ENCODE measurements at places on chromosomes 12 and 14.
A peak's percentile ranks its signal among the peaks of the same experiment; 100 is the strongest.

DNA sequence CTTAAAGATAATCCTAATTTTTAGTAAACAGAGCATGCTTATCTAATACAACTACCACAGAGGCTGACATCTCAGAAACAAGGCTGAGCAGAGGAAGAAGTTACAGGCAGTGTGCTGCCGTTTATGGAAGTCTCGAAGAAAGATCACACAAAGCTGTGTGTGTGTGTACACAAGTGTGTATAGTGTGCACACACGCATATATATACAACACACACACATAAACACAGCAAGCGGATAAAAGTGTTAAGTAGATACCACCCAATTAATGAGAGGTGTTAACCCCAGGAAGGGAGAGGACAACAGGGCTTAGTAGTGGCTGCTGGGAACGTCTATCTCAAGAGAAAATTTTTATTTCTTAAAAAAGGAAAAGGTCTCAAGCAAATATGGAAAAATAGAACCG, 15.3 kb downstream of the CCDC88C start:
- no peak for DNase-seq

- no peak for DNase-seq
Observed at GRCh38 chr12:30598889-30599288, 96.8 kb downstream of the IPO8 start.

- DNase-seq, result no peak
Observed at GRCh38 chr12:49946086-49946485, 4.5 kb upstream of the AQP2 start.

- DNase-seq, result no peak
Observed at GRCh38 chr14:22650960-22651521, 6.9 kb upstream of the OR6J1 start.

DNA sequence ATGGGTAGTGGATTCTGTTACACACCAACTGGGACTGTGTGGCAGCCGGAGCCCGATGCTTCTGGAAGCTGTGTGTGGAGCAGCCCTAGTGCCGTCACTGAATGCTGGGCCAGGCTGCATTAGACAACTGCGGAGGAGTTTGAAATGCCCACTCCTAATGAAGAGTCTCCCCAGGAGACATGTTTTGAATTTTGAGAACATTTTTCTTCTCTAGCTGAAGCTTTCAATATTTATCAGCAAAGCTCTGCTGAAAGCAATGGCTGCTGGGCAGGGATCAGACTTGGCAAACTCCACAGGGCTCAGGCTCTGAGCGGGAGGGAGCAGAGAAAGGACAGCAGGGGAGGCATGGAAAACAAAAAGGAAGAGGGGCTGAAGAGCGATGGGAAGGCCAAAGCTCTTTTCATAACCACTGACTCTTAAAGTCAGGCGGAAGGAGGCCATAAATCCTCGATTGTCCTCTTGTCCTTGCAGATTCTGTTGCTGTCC, 189.1 kb downstream of the MON2 start:
- DNase-seq, result no peak

GRCh38 chr14:82447586-82447985, 913.9 kb upstream of the SEL1L start:
- DNase-seq, result no peak

DNA sequence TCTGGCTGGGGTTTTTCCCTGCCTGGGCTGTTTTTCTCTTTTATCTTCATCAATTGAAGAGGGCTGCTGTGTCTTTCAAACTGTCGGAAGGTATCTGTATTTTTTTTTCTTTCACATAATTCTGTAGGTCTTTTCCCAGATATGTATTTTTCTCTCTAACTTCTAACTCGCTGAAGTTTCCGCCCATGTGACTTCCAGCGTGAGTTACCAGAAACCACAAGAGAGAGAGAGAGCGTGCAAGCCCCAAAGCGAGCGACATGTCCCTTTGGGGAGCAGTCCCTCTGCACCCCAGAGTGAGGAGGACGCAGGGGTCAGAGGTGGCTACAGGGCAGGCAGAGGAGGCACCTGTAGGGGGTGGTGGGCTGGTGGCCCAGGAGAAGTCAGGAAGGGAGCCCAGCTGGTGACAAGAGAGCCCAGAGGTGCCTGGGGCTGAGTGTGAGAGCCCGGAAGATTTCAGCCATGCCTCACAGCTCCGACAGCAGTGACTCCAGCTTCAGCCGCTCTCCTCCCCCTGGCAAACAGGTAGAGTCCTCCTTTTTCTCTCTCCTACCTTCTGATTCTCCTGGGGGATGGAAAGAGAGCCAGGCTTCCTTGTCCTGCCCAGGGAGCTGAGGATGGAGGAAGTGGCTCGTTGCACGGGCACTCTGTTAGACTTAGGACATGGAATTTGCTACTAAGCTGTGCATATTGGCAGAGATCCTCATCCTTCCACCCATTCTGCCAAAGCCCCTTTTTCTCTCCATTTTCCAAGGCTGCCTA, at the start of gene BATF:
Gene BATF (plus strand): TSS at position 246 of the 759 bp plus-strand sequence. CDS start 214 bp downstream, at position 460.
- peak; percentile 58 for DNase-seq

- no peak for DNase-seq
Observed at GRCh38 chr12:89314060-89314761, 38.1 kb downstream of the DUSP6 start.

GRCh38 chr14:94056579-94057308, 24.3 kb downstream of the DDX24 start:
- no peak for DNase-seq

GRCh38 chr14:33393895-33394368, 455.3 kb downstream of the NPAS3 start:
- DNase-seq, result no peak

GRCh38 chr14:71852181-71852580, 80.0 kb upstream of the RGS6 start:
- DNase-seq, result no peak

DNA sequence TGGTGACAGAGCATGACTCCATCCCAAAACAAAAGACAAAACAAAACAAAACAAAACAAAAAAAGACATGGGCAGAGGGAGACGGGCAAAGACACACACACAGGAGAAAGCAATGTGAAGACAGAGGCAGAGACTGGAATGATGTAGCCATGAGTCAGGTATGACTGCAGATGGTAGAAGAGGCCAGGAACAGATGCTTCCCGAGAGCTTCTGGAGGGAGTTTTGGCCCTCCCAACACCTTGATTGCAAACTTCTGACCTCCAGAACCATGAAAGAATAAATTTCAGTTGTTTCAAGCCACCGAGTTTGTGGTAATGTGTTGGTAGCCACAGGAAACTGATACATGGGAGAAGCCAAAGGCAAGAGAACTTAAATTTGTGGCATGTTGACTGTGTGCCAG, 27.1 kb downstream of the VWF start:
- no peak for DNase-seq

- no peak for DNase-seq
Observed at GRCh38 chr14:82731526-82731925, 1197.9 kb upstream of the SEL1L start.

DNA sequence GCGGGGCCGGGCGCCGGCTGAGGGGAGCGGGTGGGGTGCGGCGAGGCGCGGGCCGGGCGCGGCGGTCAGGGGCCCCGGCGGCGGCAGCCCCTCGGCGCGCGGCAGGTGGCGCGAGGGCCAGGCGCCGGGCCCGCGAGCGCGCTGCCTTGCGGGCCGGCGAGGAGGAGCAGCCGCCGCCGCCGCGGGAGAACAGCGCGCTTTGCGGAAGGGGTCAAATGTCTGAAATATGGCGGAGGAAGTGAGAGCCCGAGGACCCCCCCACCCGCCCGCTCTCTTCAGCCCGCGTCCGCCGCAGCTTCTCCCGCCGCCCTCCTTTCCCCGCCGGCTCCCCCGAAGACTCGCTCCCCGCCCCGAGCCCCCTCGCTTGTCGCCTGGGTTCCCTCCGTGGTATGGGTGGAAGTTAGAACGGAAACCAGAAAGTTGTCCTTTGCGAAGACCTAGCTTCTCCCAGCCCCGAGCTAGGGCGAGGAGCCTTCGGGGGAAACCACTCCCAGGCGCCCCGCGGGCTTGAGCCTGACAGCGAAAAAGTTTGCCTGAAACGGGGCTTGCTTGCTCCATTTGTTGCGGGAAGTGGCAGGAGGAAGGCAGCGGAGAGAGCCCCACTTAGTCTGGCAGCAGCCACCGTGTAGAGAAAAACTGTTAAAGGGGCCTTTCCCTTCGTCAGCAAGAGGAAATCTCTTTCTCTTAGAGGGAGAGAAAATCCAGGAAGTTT, 551 bp downstream of the RAP1B start:
- no peak for DNase-seq

DNA sequence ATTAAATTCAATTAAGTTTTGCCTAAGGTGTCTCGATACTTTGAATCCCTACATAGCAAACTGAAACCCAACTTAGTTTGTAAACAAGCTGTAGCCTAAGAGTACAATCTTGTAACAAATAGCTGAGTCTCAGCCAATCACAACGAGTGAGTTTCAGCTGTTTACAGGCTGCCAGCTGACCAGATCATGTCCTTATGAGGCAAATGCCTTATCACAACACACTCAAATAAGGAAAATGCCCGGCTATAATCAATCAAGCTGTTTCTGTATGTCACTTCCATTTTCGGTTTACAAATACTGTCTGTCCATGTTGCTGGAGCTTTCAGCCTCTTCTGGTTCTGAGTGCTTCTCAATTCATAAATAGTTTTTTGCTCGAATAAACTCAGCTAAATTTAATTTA, 943.8 kb downstream of the SLC16A7 start:
- DNase-seq, result no peak

- no peak for DNase-seq
Observed at GRCh38 chr14:103281496-103282231, 52.4 kb upstream of the EIF5 start.

GRCh38 chr12:128008341-128008740, 258.6 kb upstream of the TMEM132C start:
- no peak for DNase-seq

- DNase-seq, result no peak
Observed at GRCh38 chr12:65685514-65685913, 138.8 kb upstream of the HMGA2 start.

GRCh38 chr12:15858353-15858752, 23.8 kb upstream of the STRAP start:
- no peak for DNase-seq

Measured in stimulated activated CD4-positive, alpha-beta T cell treated with anti-CD3 and anti-CD28 coated beads, Interleukin-1b, Interleukin-23, amount 100 ng/mL, for 24 hours (primary cell).